Stimulated activated CD8-positive, alpha-beta memory T cell treated with anti-CD3 and anti-CD28 coated beads, Interleukin-7, amount 100 ng/mL, for 48 hours (primary cell): ENCODE measurements at places on chromosomes 2 and 18.

- no peak for DNase-seq
These were observed 195.5 kb downstream of the L3MBTL4 start for GRCh38 chr18:6219116-6219717.

DNA sequence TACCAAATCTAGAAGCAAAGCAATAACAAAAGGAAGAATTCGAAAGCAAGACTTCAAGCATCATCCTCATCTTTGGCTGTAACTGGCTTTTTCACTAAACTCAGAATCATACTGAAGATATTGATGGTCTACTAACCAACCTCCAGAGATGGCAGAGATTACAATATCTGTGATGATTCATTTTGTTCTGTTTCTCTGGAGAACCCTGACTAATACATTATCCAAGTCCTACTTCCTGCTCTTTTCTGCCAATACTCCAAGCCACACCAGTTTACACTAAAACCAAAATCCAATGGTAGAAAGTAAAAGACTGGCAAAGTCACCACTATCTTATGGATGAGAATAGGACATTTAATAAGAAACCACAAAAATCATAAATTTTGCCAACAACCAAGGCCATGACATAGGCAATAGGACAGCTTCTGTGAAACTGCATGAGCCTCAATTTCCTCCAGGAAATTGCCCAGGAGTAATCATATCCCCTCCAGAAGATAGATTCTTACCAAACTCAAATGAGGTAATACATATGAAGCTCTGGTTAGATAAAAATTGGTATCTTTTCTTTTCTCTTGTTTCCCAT lies 159.8 kb downstream of the METTL4 start:
- no peak for DNase-seq

GRCh38 chr18:8040021-8040420 lies 472.9 kb downstream of the PTPRM start:
- DNase-seq: no peak

DNA sequence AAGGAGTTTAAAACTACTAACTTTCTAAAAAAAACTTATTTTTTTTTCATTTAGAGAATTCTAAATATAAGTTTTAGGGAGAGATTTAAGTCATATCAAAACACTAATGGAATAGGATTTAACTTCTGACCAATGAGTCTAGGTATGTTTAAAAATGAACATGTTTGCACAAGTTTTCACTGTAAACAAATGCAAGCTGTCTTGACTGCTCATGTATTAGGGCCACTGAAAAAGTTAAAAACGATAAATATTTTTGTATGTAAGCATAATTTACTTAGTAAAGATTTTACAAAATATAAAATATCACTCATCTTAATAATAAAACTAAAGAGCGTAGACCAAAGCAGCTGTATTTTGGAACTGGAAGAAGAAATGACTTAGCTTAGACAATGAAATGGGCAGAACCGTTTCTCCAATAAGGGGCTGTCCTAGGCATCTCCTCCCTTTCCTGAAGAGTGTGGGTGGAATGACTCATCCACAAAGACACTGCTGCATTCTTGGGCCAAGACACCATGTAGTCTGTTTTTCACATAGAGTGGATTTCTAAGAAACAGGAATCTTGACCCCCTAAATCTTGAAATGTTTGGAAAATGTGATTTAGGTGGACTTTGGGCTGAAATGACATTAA lies 118.8 kb downstream of the MEP1B start:
- DNase-seq: no peak
